Spleen (tissue), 13 donors: ENCODE measurements at places on chromosomes 12 and 14. TPM values are rescaled to one million over a fixed set of nuclear protein-coding genes. Genes with fewer than 3 reads are reported as not detected.

- DNase-seq: no peak
Measured at GRCh38 chr12:133105620-133106019, 24.5 kb downstream of the ZNF891 start.

DNA sequence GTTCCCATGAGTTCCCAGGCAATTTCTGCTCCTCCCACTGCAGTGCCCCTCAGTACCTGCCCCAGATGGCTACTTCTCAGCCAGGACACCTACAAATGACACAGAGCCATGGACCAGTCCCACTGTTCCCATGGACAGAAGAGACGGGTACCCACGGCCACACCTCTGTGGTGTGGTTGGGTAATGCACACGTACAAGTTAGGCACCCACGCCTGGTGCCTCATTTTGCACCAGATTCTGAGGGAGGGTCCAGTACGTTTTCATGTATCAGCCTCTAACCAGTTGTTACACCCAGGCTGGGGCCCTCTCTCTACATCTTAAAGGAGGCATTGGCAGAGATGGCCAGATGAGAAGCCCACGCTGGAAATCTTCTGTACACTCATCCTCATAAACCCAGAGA, 114.0 kb downstream of the DICER1 start:
- DNase-seq: peak; percentile 47

DNA sequence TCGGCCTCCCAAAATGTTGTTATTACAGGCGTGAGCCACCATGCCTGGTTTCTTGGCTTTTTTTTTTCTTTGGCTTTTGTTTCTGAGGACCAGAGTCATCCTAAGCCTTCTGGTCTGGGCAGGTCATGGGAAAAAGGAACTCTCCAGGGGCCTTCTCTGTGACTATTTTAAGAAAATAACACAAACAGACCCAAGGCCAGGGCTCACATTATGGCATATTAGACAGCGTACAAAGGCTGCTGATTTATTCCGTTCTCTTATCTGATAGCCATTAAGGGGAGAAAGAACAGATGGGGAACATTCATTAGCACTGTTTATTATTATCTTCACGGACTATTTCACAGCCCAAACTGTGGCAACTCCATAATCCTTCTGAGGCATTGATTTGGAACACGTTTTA, 28.8 kb upstream of the MANSC4 start:
- no peak for DNase-seq

Gene KRT85
- not detected for polyA plus RNA-seq

DNA sequence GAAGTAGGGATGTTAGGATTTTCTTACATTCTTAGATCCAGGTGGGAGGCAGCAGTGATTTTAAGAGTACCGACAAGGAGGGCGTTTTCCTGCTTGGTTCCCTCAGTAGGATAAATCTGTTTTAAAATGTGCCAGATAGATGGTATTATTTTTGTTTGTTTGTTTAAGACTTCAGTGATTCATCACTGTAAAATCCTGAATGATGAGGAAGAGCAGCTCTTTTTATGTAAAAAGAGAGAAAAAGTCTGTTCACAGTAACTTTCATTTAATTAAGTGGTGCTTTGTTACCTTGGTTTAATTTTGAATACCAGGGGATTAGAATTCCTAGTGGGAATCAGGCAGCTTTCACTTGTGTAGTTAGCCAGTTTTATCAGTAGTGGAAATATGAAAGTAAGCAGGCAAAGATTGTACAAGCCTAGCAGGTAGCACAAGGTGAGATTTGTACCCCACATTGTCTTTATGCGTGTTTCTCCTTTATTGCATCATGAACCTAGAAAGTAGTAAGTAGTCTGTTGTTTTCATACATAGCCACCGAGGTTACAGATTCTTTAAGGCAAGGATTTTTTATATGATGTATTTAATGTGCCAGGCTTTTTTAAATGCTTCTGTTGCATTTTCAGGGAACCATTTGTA, 349.6 kb downstream of the CCDC91 start:
- no peak for DNase-seq

Gene SDR9C7
- polyA plus RNA-seq: 0.04 TPM

Gene EXD2
- 5.1 TPM for polyA plus RNA-seq

DNA sequence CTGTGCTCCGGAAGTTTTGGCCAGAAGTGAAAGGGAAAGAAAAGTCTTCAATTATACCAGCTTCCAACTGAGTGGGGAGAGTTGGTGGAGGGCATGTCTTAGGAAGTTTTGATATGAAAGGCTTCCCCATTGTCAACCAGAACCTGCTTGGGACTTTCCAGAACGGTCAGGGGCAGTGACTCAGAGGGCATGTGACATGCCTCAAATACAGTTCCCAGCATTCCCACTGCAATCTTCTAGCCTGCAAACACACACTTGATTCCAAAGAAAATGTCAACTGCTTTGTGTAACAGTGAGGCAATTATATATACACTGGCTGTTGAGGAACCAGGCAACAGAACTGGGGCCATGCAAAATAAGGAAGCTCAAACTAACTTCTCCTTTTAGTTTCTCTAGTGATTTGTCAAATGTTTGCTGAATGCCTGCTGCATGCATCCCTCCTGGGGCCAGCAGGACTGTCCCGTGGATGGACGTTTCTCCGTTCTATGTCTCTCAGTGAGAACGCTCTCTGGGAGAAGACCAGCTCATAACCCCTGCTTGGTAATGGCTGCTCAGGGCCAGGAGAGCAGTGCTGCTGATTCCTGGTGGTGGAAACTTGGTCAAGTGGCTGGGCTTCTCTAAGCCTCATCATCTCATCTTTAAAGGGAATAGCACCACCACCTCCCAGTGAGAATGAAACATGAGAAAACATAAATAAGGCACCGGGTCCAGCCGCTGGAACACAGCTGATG, 18.3 kb downstream of the SLC25A47 start:
- peak; percentile 74 for DNase-seq

Gene FAM186B
- 0.08 TPM for polyA plus RNA-seq

- DNase-seq: no peak
Measured at GRCh38 chr12:101954676-101955075, 77.3 kb downstream of the DRAM1 start.

Gene TSPAN8
- 0.21 TPM for polyA plus RNA-seq

DNA sequence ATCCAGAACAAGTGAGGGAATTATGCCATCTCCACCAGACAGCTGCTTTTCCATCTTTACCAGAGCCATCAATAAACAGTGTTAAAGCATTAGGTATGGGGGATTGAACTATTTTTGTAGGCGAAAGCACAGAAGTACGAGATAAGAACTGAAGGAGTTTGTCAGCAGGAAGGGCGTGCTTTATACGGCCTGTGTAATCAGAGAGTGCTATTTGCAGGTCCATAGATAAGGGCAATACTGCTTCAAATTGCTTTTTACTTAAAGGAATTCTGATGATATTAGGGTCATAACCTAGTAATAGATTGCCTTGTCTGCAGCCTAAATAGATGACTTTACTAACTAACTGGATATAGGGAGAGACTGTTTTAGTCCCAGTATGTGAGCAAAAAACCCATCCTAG, 20.3 kb upstream of the CLEC4E start:
- no peak for DNase-seq

- peak; percentile 41 for DNase-seq
Measured at GRCh38 chr12:57498132-57498502, 10.2 kb downstream of the MARS1 start.

Gene OR6C2
- not detected for polyA plus RNA-seq

Gene TAS2R46
- polyA plus RNA-seq: not detected

DNA sequence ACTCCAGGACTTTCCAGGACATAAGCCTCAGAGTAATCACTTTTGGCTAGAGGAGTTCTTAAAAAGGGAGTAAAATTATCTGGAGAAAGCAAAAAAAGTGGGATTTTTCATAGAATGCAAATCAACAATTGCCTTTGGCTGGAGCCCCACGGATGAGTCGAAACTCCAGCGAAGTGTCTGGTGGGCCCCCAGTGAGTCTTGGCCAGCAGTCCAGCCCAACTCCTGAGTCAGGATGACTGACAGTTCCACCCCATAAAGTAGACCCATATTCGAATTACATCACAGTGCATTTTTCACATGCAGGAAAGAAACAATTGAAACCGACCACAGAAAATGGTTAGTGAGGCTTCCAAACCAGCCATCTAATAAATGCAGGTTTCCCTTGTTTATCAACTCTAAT, 265.7 kb downstream of the BCL11B start:
- no peak for DNase-seq

Gene RFC5
- polyA plus RNA-seq: 9.1 TPM

Gene TAS2R20
- polyA plus RNA-seq: 0.32 TPM

GRCh38 chr12:40033242-40033630, 72.6 kb downstream of the SLC2A13 start:
- DNase-seq: no peak

Gene KRT86
- polyA plus RNA-seq: 0.09 TPM

GRCh38 chr12:113056631-113057488, at the start of gene DTX1:
TSS of gene DTX1 (plus strand) at chr12:113056730. CDS start at chr12:113058193, 1,463 bp downstream.
- peak; percentile 89 for DNase-seq

GRCh38 chr14:75183225-75183624, 6.8 kb upstream of the TMED10 start:
- no peak for DNase-seq

DNA sequence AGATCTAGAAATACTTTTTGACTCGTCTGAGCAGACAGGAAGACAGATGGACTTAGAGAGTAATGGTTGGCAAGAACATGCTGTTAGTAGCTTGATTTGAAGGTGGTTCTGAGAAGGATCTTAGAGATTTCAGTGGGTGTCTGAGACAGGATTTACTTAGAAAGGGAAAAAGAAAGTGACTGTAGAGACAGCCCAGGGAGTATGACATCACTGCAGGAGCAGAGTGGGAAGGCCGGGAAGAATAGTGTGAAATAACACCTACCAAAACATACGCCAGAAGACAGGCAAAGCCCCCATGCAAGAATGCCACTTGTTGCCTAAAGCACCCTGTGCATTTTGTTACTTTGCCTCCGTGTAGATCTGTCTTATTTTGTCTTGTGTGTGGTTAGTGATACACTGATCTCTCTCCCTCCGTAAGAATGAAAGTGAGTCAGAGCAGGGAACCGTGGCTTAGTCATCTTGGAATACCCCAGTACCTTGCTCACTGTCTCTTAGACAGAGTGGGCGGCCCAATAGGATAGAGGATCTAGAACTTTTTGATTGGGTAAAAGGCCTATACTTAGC, 161.3 kb upstream of the IFNG-AS1 start:
- no peak for DNase-seq

GRCh38 chr14:32508281-32508680, 179.2 kb downstream of the AKAP6 start:
- no peak for DNase-seq

DNA sequence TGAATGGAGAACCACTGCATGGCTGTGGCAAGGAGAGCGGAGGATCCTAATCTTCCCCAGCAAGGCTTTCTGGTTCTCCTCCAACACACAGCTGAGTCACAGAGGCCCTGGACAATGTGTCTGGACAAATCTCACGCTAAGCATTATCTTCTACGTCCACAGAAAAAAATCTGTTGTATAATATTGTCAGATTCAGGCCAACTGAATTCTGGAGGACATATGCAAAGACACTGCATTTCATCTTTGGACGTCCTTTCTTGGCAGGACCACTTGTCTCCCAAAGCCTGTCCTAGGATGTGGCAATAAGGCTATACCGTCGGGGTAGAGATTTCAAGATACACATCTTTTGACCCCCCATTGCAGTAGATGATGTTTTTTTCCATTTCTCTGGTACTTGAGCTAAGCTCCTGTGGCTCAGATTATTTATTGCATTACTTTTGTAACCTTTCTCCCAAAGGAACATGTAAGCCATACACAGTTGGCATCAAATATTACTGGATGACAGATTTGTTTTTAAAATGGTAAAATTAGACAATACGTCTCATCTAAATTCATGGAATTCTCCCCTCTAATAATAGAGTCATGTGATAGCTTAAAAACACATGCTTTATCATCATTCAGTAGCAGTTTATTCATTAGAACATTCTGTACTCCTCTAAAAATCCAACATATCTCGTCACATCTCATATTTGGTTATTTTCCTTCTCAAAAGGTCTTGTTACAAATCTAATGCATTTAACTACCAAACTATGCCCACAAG, 19.4 kb downstream of the LMO3 start:
- no peak for DNase-seq

DNA sequence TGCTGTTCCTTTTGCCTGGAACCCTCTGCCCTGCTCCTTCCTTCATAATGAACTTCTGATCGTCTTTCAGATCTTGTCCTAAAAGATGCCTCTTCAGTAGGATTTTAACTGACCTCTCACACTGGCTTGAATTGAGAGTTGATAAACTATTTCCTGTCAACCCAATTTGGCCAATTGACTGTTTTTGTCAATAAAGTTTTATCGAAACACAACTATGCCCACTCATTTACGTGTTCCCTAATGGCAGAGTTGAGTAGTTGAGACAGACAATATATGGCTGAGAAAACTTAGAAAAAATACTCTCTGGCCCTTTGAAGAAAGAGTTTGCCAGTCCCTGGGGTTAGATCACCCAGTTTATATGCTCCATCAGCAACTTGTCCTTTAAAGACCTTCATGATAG, 171.7 kb upstream of the TBX3 start:
- no peak for DNase-seq

GRCh38 chr12:40194846-40195245, 30.0 kb upstream of the LRRK2 start:
- no peak for DNase-seq

DNA sequence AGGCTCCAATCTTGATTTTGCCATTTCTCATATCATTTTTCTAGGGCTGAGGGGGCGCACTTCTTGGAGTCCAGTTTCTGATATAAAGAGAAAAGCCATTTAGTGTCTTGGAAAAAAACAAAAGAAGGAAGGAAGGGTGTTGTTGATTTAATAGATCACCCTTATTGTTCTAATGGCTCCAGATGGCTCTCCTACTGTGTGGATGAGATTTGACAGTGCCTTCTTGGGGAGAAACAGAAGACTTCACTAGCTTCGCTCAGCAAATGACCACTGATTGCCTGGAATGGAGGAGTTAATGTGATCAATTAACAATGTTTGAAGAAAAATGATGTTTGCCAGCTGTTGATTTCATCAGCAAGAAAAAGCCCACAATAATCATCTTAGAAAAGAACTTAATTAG, 216.2 kb downstream of the APAF1 start:
- no peak for DNase-seq

DNA sequence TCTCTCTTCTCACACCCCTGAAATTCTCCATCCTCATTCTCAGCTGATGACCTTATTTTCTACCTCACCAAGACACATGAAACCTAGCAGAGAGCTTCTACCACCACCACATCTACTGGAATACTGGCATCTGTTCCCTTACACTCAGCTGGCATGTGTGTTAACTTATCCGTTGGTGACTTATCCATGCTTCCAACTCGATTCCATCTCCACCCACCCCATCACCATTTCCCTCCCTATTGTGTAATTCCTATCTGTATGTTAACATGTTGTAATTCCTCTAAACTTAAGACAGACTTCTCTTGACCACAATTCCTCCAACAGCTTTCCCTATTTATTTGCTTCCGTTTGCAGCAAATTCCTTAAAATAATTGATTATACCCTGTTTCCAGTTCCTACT, 15.4 kb downstream of the C1S start:
- DNase-seq: no peak

GRCh38 chr12:115583591-115583990, 693.9 kb downstream of the MED13L start:
- DNase-seq: no peak

- no peak for DNase-seq
Measured at GRCh38 chr14:66477567-66477966, 8.6 kb upstream of the CCDC196 start.

GRCh38 chr12:109892748-109893147, 7.3 kb upstream of the TCHP start:
- DNase-seq: no peak
